ENCODE measurements at places on chromosomes 16 and 17.

- peak; percentile 100 for DNase-seq
These were observed at the start of the genes CNTROB and TRAPPC1 for GRCh38 chr17:7931709-7932482. CNTROB (plus strand) TSS chr17:7932206; CDS start chr17:7933080, 874 bp downstream. TRAPPC1 (minus strand) TSS chr17:7931946; CDS start chr17:7931829, 117 bp downstream.

- DNase-seq, result no peak
These were observed 408.6 kb downstream of the MAF start for GRCh38 chr16:79191933-79192332.

- no peak for DNase-seq
These were observed 212.1 kb downstream of the CCDC182 start for GRCh38 chr17:57532966-57533365.

DNA sequence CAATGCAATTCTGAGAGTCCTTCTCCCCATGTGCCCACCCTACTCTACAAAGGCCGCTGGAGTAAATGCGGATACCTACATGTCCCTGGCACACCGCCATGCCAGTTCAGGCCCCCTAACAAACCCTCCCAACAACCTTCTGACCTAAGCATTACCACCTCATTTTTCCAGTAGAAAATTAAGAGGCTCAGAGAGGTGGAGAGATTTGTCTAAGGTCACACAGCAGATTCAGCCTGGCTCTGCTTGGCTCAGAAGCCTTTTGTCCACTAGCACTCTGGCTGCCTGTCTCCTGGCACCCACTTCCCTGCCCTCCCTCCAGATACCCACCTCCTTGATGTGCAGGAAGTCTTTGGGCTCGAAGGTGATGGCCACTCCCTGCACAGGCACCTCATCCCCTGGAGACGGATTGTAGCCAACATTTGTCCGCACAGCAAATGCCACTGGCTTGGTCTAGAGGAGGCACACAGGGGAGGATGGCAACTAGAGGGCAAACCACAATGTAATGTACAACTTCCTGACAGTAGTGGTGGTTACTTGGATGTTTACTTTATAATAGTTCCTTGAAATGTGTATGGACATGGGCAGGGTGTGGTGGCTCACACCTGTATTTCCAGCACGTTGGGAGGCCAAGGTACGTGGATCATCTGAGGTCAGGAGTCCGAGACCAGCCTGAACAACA lies 10.2 kb downstream of the CACNB1 start:
- no peak for DNase-seq

GRCh38 chr17:38917259-38917658 lies 8.2 kb upstream of the LASP1NB start:
- DNase-seq, result no peak

- DNase-seq, result no peak
These were observed 475.9 kb downstream of the HS3ST3B1 start for GRCh38 chr17:14776791-14777190.

DNA sequence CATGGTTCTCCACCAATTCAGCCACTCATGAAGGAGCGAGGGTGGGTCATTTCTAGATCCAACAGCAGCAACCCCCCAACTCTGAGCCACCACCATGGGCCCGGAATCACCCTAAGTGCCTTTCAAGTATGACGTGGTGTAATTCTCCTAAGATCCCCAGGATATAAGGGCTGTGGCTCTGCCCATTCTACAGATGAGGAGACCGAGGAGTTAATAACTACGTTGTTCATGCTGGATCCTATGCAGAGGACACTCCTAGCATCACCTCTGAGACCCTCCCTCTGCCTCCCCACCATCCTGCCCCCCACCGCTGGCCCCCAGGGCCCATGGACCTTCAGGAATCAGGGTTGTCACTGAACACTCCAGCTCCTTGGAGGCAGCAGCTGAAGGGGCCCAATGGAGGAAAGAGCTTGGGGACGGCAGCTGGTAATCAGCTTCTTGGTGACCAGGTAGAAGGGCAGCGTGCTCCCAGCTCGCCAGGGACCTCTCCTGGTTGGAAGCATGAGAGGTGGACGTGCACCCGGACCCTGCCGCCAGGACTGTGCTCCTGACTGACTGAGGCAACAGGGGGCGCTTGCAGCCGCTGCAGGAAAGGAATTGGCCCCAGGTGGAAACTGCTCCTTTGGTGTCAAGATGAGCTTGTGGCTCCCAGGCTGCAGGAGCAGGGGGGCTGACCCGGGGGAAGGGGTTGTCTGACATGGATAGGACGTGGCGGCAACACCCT lies 28.2 kb upstream of the CACNG1 start:
- no peak for DNase-seq

DNA sequence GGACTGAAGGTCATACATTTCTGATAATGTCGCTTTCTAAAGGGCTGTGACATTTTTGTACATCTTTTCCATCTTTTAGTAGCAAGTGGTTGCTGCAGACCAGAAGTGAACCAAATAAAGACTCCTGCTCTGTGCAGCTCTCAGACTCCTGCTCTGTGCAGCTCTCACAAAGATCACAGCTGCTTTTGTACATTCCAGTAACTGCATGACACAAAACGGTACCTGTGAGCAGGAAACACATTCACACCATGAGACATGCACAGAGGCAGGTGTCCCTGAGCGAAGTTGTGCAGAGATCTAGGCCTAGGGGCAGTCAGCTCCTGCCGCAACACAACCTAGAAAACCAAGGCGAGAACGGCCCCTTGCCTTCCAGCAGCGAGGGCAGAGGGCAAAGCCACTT lies 67.5 kb downstream of the KLHDC4 start:
- no peak for DNase-seq

DNA sequence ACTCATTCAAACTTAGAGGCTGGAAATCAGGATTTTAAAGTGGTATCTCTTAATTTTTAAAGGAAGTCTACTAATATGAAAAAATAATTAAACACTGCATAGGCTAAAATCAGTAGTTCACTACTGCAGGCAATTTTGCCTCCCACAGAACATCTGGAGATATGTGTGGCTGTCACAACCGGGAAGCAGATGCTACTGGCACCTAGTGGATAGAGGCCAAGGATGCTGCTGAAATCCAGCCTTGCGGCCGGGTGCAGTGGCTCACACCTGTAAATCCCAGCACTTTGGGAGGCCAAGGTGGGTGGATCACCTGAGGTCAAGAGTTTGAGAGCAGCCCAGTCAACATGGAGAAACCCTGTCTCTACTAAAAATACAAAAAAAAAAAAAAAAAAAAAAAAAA lies 473.9 kb downstream of the XYLT1 start:
- DNase-seq, result no peak

GRCh38 chr16:27455700-27456099 lies 53.7 kb downstream of the IL21R start:
- DNase-seq, result no peak

DNA sequence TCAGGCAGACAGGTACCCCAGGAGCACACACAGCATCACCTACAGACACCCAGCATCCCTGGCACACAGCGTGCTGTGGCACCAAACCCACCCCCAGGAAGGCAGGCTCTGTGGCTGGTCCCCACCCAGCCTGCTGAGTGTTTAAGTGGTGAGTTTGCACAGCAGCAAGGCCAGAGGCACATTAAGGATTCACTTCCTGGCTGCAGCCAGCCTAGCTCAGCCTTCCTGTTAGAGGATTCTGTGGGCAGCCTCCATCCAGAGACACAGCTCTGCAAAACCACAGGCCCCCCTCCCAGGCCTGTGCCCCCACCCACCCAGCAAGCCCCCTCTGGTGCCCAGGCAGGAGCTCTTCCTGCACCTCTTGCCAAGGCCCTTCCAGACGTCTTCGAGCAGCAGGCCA lies 36.1 kb upstream of the PHB1 start:
- no peak for DNase-seq

- DNase-seq, result peak; percentile 74
These were observed 684 bp downstream of the YPEL2 start for GRCh38 chr17:59331929-59332748.

GRCh38 chr17:45129940-45130680 lies 2.2 kb downstream of the PLCD3 start:
- DNase-seq, result no peak

Data from femur (tissue), 1 donor.